ENCODE measurements at places on chromosomes 3 and 15.

DNA sequence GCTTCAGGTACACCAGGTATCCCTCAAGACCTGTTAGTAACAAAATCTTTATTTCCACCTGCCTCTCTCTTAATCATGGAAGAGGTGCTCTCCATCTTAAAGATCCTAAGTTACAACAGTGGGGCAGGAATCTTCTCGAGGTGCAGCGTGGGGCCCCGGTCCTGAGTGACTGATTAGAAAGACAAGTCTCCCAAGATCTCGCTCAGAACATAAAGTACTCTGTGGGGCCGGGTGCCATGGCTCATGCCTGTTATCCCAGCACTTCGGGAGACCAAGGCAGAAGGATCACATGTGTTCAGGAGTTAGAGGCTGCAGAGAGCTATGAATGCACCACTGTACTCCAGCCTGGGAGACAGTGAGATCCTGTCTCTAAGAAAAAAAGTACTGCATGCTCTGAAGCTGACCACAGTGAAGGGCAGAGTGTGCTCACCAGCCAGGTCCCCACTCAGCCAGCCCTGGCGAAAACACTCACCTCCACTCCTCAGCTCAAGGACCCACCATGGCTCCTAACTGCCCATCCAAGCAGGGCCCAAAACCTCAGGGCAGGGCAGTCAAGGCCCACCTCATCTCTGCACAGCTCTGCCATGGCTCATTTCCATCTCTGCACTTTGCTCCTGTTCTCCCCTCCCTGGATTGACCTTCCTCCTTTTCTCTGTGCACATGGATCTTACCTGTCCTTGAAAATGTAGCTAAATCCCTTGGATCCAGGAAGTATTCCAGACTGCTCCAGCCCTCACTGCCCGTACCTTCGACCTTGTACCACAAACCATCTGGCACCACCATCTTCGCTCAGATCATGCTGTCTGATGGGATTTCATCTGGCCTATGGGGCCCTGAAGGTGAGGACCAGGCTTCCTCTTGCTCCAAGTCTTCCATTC lies 7.1 kb downstream of the SEMA7A start:
- peak; percentile 54 for DNase-seq

DNA sequence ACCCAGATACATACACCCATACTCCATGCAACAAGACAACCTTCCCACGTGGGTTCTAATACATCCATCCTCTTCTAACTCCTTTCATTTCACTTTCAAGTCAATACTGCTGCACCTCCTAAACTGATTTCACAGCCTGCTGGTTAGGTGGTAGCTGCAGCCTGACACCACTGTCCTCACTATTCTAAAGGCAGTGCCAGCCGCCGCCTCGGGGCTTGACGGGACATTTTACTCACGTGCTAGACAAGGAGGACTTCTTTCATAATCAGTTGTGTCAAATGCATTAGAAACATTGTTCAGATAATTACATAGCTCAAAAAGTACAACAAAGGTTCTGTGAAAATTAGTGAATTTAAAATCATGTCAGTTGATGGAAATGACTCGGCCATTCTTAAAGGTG lies 6.3 kb downstream of the UROC1 start:
- no peak for DNase-seq

GRCh38 chr15:67080118-67080899 lies 14.9 kb downstream of the SMAD3 start:
- DNase-seq = peak; percentile 89

GRCh38 chr15:80121546-80121945 lies 31.3 kb upstream of the FAH start:
- no peak for DNase-seq

- no peak for DNase-seq
These were observed 24.4 kb downstream of the DTWD1 start for GRCh38 chr15:49645277-49645676.

DNA sequence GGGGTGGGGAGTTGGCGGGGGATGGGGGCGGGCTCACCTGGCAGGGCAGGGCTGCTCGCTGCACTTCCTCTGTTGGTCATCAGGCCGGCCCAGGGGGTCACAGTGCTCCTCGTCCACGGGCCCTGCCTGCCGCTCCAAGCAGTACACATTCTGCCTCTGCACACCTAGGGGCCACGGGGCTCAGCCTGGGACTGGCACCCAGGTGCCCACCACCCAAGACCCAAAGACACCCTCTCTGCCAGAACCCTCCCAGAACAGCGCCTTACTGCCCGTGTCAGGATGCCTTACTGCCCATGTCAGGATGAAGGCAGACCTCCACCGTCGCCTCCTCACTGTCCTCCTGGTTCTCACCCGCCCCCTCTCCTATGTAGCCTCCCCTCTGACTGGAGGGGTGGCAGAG lies 43.2 kb downstream of the ADAMTS7 start:
- no peak for DNase-seq

DNA sequence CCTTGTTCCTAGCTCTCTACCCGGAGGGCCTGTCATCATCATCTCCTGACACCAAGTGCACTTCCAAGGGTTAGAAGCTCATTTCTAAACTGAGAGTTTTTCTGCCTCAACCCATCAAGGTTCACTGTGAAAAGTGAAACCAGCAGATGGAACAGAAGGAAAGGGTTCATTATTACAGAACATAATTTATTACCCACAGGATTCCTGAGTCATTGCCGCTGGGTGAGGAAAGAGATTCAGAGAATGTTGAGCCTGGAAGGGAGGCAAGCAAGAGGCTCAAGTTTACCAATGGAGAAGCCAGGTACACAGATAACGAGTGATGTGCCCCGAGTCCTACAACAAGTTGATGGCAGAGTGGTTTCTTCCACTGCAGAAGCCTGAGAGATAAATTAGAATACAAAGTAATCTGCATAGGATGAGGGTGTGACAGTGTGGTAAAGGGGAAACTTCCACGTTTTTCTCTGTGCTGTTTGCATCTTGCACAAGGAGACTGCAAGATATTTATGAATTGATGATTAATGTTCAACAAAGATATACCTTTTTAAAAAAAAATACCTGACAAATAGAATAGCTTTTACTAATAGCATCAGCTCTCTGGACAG lies 80.5 kb upstream of the SETMAR start:
- DNase-seq = no peak

Data from foreskin melanocyte (primary cell).